ENCODE measurements at places on chromosomes 2 and 18. TPM values are rescaled to one million over a fixed set of nuclear protein-coding genes. Genes with fewer than 3 reads are reported as not detected.

The CROCC2 gene
- polyA plus RNA-seq, result 0.03 TPM

The VWC2L gene
- polyA plus RNA-seq, result 0.06 TPM

The DNAJC5G gene
- polyA plus RNA-seq, result 0.53 TPM

The ZSWIM2 gene
- polyA plus RNA-seq, result not detected

The FAM228A gene
- polyA plus RNA-seq, result 0.82 TPM

The MPV17 gene
- polyA plus RNA-seq, result 82.7 TPM

The ASIC4 gene
- polyA plus RNA-seq, result 0.10 TPM

The SFT2D3 gene
- not detected for polyA plus RNA-seq

The UGGT1 gene
- polyA plus RNA-seq, result 39.6 TPM

The TTN gene
- 1.1 TPM for polyA plus RNA-seq

The PIEZO2 gene
- 14.7 TPM for polyA plus RNA-seq

The L3MBTL4 gene
- 5.9 TPM for polyA plus RNA-seq

The GALNT5 gene
- 5.4 TPM for polyA plus RNA-seq

The RSAD2 gene
- polyA plus RNA-seq, result 3.3 TPM

The PSMA8 gene
- polyA plus RNA-seq, result not detected

The TSPYL6 gene
- 0.29 TPM for polyA plus RNA-seq

The TNFAIP6 gene
- polyA plus RNA-seq, result 4.8 TPM

The TRABD2A gene
- polyA plus RNA-seq, result 0.32 TPM

The CFAP65 gene
- polyA plus RNA-seq, result 0.27 TPM

The SERPINB13 gene
- polyA plus RNA-seq, result not detected

The RNF138 gene
- polyA plus RNA-seq, result 68.2 TPM

The THOC1 gene
- 124 TPM for polyA plus RNA-seq

The COL6A3 gene
- 247 TPM for polyA plus RNA-seq

The ATP6V1B1 gene
- 62.6 TPM for polyA plus RNA-seq

The MC2R gene
- not detected for polyA plus RNA-seq

The OBSL1 gene
- polyA plus RNA-seq, result 115 TPM

The GAL3ST2 gene
- 0.40 TPM for polyA plus RNA-seq

The ALKAL2 gene
- 8.1 TPM for polyA plus RNA-seq

The TUBA3E gene
- polyA plus RNA-seq, result not detected

The TRIP12 gene
- polyA plus RNA-seq, result 133 TPM

The SPDYA gene
- 1.5 TPM for polyA plus RNA-seq

The WNT6 gene
- polyA plus RNA-seq, result 0.64 TPM

The IL1F10 gene
- not detected for polyA plus RNA-seq

The ABCG8 gene
- polyA plus RNA-seq, result 0.25 TPM

The TMBIM1 gene
- polyA plus RNA-seq, result 91.2 TPM

The ANKRD29 gene
- 2.9 TPM for polyA plus RNA-seq

The LDLRAD4 gene
- 10.4 TPM for polyA plus RNA-seq

The PKDCC gene
- 290 TPM for polyA plus RNA-seq

The TSN gene
- polyA plus RNA-seq, result 77.7 TPM

The SALL3 gene
- 8.1 TPM for polyA plus RNA-seq

The CHST9 gene
- 3.9 TPM for polyA plus RNA-seq

The TRIM43 gene
- 0.66 TPM for polyA plus RNA-seq

The CCDC74B gene
- 12.1 TPM for polyA plus RNA-seq

The TLX2 gene
- polyA plus RNA-seq, result 0.08 TPM

The TMEM247 gene
- not detected for polyA plus RNA-seq

The TRAF3IP1 gene
- 20.6 TPM for polyA plus RNA-seq

The KCNE4 gene
- polyA plus RNA-seq, result 14.0 TPM

The IAH1 gene
- polyA plus RNA-seq, result 52.1 TPM

The TEKT4 gene
- polyA plus RNA-seq, result 0.24 TPM

The SATB2 gene
- 0.76 TPM for polyA plus RNA-seq

The TCF4 gene
- 96.7 TPM for polyA plus RNA-seq

The DSC3 gene
- 17.1 TPM for polyA plus RNA-seq

The LRRTM4 gene
- polyA plus RNA-seq, result 1.5 TPM

The MYL1 gene
- not detected for polyA plus RNA-seq

The SERPINB3 gene
- not detected for polyA plus RNA-seq

The ECEL1 gene
- polyA plus RNA-seq, result 12.5 TPM

The GLI2 gene
- 12.3 TPM for polyA plus RNA-seq
